Activated naive CD4-positive, alpha-beta T cell (primary cell): ENCODE measurements at places on chromosomes 11 and 22.

- no peak for DNase-seq
These were observed 11.1 kb upstream of the RFPL1 start for GRCh38 chr22:29427176-29427760.

GRCh38 chr11:69048031-69048693, 570 bp upstream of the TPCN2 start:
- DNase-seq: no peak

DNA sequence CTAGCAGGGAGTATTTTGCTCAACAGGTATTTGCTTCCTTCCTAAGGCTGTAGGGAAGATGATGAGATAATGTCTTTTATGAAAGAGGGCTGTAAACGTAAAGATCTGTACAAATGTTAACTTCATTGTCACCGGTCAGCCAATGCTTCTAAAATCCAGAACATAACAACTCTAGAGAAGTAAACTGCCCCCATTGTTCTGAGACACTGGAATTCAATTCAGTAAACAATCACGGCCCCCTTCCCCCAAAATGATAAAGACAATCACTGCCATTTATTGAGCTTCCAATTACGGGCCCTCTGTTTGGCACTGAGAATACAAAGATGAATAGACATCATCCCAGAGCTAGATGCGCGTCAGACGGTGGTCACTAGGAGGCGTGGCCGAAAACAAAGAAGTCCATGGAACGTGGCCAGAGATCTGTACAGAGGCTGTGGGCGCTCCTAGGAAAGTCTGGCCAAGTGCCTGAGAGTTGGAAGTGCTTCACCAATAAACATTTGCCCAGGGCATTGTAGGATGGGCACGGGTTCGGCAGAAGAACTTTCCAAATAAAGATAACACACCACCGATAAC, 576 bp downstream of the TMEM258 start:
- no peak for DNase-seq

- no peak for DNase-seq
These were observed 10.0 kb downstream of the SBF2 start for GRCh38 chr11:10283991-10284390.

DNA sequence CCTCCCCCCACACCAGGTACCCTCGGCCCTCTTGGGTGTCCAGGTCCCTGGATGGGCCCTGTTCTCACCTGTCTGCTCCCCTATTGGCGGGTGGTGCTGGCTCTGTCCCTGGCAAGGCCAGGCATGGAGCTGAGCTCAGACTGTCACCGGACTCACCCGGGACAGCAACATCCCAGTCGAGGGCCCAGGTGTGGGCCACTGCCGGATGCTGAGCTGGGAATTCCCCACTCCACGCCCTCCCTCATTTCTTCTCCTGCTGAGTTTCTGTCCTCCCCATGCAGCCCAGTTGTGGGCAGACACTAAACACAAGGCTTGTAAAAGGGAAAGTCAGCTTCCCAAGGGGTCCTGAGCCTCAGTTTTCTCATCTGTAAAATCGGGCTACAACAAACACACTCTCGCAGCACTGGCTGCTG, 2.0 kb upstream of the AP5B1 start:
- no peak for DNase-seq

- no peak for DNase-seq
These were observed at the start of gene RCOR2 for GRCh38 chr11:63916837-63917691. Gene RCOR2 (minus strand): TSS chr11:63917164. CDS start chr11:63916456, 708 bp downstream.

GRCh38 chr11:68342459-68343158, 30.2 kb downstream of the LRP5 start:
- no peak for DNase-seq

DNA sequence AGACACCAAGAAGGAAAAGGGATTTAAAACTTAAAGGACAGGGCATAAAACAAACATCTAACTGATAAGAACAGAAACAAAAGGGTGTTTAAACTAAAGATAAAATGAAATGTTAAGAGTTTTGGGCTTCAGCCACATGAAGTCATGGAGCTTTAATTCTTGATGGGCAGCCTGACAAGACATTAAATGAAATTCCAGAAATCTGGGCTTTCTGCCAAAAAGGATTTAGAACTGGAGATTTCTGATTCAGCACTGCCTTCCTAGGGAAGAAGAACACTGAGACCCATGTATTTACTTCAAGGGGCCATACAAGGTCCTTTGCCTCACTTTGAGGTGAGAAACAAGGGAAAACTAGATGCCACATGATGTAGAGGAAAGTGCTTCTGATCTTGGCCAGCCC, 355.9 kb upstream of the RAG2 start:
- DNase-seq: no peak

DNA sequence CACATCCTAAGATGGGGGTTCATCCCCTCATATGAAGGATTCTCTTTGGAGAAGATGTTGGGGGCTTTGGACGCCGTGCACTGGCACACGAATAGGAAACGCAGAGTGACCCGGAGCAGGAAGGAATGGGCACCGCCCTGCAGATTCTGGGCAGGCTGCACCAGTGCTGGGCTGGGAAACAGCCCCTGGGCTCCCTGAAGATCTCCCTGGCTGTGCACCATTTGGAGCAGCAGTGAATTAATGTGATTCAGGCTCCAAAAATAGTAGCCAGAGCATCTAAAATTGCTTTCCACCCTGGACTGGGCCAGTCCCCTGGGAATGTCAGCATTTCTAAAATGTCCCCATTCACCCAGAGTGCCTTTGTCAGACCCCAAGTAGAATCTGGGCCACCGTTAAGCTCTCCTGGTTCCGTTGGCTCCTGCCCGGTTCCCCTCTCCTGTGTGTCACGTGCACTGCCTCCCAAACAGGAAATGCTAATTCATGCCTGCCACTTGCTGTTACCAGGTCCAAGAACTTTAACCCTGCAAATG, 18.6 kb downstream of the IRAG1 start:
- no peak for DNase-seq

DNA sequence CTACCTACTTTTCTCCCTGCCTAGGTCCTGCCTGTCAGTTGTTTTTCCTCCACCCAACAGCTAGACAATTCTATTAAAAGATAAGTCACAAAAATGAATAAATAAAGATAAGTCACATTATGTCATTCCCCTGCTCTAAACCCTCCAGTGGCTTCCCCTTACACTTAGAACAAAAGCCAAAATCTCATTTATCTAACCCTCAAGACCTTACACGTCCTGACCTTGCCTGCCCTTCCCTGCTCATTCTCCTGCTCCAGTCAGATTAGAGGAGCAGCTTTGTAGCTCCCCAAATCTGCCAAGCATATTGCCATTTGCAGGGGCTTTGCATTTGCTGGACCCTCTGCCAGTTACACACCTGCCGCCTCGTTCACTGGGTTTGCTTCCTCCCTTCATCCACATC, 16.7 kb downstream of the KREMEN1 start:
- DNase-seq: no peak

DNA sequence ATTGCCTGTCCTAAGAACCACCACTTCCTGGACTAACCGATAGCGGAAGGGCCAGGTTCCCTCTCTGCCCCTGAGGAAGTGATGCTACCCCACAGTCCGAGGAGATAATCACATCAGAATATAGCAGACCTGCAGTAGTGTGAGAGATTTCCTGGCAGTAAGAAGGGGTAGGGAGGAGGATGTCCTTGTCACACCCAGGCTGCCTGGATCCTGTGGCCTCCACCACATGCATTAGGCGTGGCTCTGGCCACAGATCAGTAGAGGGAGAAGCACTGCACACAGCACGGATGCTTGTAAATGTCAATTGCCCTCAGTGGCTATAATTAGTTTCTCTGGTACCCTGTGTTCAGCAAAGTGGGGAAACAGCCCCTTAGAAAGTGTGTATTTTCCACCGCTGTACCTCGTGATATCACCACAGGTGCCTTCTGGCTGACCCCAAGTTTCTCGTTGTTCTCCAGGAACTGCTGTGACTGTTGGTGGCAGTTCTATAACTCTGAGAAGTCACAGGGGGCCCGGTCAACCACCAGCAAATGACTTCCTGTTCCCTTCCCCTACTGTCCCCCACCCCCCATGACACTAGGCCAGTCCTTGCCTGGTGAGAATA, 61.8 kb downstream of the UBASH3B start:
- DNase-seq: no peak

GRCh38 chr11:133714471-133715375, 130.6 kb downstream of the SPATA19 start:
- no peak for DNase-seq

DNA sequence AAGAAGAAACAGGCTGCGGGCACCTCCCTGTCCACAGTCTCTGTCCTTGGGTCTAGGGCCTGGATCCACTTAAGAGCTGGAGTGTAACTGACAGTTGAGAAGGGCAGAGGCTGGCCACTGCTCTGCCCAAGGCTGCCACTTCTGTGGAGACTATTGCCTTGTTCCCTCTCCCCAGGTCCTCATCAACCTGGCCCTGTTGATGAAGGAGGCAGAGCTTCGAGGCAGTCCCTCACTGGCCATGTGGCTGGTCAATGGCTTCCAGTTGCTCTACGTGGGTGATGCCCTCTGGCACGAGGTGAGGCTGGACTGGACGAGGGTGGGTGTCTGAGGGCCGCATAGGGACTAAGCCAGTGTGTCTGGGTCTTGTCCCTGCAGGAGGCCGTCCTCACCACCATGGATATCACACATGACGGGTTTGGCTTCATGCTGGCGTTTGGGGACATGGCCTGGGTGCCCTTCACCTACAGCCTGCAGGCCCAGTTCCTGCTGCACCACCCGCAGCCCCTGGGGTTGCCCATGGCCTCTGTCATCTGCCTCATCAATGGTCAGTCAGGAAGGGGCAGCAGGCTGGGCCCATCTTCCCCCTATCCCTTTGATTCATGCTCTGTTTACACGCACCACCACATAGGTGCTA, 2.8 kb downstream of the ZNHIT2 start:
- DNase-seq: no peak

- DNase-seq: no peak
These were observed 2381.0 kb downstream of the LRRC4C start for GRCh38 chr11:39078465-39078864.

DNA sequence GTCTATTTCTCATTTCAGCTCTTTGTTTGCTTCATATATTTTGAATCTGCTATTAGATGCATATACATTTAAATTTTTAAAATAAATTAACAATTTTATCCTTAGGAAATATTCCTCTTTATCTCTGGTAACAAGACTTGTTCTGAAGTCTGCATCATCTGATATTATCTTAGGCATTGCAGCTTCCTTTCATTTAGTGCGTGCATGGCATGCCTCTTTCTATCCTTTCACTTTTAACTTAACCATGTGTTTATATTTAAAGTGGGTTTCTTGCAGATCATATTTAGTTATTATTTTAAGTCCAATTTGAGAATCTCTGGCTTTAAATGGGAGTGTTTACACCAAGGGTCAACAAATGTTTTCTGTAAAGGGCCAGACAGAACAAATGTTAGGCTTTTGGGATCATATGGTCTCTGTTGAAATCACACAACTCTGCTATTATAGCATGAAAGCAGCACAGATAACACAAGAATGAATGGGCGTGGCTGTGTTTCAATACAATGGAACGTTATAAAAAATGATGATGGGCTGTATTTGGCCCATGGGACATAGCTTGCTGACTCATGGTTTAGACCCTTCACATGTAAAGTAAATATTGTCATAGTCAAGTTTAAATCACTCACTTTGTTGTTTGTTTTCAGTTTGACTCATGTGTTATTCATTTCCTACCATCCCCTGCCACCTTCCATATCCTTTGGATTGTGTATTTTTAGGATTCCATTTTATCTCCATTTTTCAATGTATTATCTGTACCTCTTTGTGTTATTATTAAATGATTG, 83.9 kb upstream of the SNX19 start:
- DNase-seq: no peak

DNA sequence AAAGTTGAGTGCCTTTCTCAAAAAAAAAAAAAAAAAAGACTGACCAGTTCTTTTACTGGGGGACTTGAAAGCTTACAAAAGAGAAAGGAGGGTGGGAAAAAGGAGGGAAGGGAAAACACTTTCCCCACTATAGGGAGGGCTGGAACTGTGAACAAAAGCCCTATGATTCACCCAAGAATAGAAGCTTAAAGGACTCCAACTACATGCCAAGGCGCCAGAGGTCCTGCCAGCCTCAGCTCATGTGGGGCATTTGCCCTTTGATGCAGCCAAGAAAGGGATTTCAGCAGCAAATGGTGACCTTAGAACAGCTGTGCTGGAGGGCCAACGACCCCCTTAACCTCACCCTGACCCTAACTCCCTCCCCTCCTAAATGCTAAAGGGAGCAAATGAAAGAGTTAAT, 160.0 kb downstream of the NTM start:
- no peak for DNase-seq

DNA sequence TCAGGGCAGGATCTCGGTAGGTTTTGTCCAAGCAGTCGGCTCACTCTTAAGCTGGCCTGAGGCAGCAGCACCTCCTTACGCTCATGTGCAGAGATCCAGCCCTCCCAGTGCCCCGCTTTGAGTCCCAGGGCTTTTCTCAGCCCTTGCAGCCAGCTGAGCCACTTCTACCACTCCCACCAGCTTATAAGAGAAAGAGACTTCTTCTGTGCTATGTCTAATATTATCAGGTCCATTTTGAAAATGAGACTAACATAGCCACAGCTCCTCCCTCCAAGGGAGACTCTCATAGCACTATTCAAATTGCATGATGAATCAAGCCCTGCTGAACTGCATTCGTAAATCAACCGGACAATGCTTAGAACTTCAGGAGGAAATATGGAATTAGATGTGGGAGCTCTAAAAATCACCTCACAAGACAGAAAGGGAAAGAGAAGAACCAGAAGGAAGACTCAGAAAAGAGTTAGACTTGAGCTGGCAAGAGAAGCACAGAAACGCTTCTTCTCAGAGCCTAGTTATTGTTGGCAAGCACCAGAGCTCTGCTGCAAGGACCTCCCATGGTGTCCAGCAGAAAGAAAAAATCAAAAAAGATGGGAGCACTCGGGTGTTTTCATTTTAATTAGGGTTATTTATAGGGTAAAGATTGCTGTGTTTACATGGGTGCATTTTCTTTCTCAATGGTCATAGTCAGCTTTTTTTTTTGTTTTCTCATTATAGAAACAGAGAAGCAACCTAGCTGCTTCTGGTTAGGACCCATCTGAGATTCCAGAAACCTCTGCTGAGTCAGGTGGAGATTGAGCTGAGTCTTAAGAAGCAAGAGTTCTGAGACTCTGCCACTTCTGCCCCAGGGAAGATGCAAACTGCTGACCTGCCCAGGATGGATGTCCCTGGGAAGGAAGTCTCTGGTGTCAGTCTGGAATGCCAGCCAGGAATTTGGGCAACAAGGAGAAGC, 181.4 kb downstream of the ETS1 start:
- no peak for DNase-seq

DNA sequence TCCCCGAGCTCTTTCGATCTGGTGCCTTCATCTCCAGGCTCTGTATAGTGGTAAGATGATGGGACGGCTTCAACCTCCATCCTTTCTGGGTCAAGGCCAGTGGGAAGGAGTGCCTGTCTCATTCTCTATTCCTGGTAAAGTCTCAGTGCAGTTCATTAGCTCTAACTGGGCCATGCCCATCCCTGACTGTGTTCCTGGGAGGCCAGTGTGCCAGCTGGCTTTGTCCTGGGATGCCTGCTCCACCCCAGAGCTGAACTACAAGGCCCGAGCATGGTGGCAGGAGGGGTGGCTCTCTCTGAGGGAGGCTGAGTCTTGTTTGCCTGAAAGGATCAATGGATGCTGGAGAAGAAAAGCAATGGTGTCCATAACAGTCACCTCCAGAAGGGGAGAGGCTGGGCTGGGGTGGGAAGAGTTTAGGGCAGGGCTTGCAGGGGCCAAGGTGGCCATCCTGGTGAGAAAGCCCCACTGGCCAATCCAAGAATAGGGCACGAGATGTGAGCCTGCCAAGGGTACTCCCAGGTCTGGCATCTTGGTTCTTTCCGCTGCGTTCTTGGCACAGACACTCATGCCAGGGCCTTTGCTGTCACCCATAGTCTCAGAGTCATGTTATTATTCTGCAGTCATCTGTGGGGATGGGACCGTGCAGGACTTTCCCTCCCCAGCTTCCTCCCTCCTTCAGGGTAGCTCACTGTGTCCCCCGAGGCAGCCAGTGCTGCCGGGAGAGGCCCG, 60.1 kb downstream of the PARVB start:
- no peak for DNase-seq

GRCh38 chr11:4466871-4467442, 15.5 kb upstream of the OR52K1 start:
- DNase-seq: no peak
